ENCODE measurements at places on chromosomes 3 and 15.

- DNase-seq: peak; percentile 53
Measured at GRCh38 chr3:100759159-100759558, 49.9 kb downstream of the TFG start.

GRCh38 chr3:161674402-161674801 lies 177.8 kb downstream of the OTOL1 start:
- DNase-seq: no peak

GRCh38 chr15:89448825-89449224 lies 47.6 kb downstream of the RHCG start:
- DNase-seq: no peak

DNA sequence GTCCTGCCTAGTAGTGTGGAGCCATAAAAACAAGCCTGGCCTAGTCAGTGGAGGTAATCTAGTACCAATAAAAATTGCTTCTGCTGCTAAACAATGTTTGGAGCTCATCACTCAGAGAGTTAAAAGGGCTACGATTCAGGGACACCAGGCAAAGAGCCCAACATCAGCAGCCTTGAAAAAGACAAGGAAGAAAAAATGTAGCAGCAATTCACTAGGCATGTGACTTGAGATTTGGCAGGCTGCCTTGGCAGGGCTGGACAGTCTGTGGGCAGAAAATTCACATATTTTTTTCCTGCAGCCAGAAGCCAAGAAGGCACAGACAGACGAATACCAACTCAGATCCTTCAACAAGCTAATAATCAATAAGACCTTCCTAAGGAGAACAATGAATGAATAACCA lies 47.2 kb downstream of the IGSF11 start:
- DNase-seq: no peak

DNA sequence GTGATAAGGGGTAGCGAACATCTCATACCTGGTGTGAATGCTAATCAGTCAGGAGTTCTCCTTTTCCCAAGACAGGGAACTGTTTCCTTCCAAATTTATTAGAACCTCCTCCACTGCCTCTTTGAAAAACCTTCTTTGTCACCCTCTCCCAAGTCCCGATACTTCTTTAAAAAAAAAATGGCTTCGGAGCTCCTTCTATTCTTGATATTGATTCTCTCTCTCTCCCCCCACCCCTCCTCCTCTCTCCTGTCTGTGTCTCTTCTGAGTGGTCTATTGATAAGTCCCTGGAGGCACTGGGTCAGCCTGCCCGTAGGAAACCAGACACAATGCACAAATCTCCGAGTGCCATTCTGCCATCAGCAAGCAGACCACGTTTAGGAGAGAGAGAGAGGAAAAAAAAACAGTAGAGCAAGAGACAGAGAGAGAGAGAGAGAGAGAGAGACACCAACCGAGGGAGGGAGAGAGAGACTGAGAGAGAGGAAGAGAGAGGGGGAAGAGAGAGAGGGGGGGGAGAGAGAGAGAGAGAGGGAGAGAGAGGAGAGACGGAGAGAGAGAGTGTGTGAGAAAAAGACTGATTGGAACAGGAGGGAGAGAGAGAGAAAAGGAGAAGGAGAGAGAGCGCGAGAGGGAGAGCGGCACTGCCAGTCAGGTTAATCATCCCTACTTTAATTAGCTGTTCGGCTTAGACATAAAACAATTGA lies 160.9 kb downstream of the TIGIT start:
- DNase-seq: peak; percentile 48

- DNase-seq: no peak
Measured at GRCh38 chr3:85495602-85496001, 536.8 kb downstream of the CADM2 start.

DNA sequence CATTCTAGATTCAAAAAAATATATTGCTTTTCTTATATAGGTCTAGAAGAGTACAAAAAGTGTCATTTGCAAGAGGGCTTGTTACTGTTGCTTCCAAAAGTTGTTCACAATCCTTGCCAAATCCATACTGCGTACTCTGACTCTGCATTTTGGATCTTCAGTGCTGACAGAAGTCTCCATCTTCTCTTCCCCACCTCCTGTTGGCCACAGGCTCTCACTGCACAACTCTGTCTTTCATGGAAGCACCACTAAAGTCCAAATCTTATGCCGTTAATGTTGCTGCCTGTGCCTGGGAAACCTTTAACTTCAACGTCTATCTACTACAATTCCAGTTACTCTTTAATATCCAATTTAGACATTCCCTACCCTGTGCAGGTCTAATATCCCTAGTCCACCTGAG lies 419.9 kb downstream of the NR2F2 start:
- no peak for DNase-seq

DNA sequence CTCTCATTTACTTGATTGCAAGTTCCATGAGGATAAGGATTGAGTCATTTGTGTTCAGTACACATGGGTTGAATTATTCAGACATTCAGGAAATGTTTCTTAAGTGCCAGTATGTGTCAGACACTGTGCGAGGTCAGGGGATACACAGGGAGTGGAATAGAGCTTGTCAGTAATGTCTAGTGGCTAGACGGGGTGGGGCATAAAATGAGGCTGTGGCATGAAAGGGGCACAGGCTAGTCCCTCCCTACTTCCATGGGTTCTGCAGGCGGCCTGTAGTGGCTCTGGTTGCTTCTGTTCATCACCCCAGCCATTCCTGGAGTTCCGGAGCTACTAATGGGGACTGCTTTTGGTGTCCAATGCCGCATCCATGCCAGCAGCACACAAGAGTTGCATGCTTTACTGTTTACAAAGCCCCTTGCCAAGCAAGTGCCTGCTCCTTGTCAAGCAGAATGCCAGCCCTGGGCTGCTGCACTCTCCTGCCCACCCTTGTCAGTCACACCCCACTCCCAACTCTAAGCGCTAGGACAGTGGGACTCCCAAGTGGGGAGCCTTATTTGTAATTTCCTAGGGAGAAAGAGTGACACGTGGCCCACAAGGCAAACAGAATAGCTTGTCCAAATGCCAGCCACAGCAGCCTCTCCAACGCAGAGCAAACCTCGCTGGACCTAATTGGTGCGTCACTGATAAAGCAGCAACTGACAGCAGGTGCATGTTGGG lies 70.8 kb downstream of the RAB11A start:
- DNase-seq: no peak

GRCh38 chr3:35664460-35664919 lies 25.2 kb downstream of the ARPP21 start:
- DNase-seq: peak; percentile 74

GRCh38 chr3:158159714-158160113 lies 49.8 kb downstream of the RSRC1 start:
- DNase-seq: peak; percentile 91
